ENCODE measurements at places on chromosomes 11 and 22.

DNA sequence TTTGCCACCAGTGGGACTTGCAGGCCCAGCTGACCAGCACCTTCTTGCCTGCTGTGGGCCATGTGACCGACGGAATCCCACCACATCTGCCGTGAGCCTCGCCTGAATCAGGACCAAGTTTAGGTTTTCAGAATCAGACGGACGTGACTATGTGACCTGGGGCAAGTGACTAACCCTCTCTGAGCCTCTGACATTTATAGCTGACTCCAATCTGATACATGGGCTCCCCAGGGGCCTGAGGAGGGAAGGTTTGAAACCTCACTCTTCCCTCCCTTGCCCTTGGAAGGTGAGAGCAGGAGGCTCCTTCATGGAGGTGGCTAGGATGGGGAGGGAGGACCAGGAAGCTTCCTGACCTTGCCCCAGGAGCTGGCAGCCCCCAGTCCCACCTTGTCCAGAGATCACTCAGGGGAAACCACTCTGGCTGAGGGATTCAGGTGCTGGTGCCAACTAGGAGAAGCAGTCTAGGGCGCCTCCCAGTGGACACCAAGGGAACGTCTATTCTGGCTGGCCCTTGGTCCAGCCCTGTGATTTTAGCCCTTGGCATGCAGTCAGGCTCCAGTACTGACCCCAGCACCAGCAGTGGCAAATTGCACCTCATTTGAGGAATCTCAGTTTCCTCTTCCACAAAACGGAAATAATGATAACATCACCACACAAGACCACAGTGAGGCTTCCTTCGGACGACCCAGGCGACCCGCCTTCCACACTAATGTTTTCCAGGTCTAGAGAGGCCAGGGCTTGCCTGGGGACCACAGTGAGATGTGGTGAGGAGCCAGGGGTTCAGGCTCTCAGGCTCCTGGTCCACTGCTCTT lies 47.2 kb upstream of the SYT7 start:
- no peak for DNase-seq

GRCh38 chr11:65291613-65292012 lies 23.1 kb upstream of the CDC42EP2 start:
- DNase-seq = no peak

- DNase-seq = no peak
Measured at GRCh38 chr11:59617876-59618275, 2.3 kb upstream of the OSBP start.

GRCh38 chr11:100855466-100856067 lies 168.5 kb downstream of the ARHGAP42 start:
- DNase-seq = no peak
